ENCODE measurements at places on chromosomes 7 and 10.

DNA sequence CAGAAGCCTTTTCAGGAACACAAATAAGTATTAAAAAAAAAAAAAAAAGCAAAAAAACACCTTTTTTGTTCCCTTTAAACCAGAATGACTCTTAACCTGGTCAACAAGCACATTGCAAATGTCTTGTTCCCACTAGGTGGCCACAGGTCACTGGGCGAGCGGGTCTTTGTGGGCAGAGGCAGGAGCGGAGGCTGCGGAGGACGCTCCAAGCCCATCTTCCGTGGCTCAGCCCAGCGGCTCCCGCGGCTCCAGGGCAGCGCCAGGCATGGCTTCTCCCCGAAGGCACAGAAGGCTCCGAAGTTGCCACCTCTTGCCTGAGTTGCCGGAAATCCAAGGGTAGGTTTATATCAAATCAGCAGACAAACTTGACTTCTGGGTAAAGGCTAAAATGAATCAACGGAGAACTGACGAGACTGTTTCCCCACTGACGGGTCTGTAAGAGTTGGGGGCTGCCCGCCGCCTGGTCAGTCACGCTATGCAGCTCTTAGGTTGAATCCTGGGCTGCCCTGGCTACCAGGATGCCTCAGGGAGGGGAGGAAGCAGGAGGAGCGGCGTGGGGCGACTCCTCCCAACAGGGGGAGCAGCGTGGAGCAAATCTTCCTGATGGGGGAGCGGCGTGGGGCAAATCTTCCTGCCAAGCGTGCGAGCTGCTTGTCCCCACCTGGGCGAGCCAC lies 144.5 kb downstream of the PTPRN2 start:
- no peak for DNase-seq

- no peak for DNase-seq
Observed at GRCh38 chr7:134836447-134836846, 57.0 kb downstream of the CALD1 start.

- no peak for DNase-seq
Observed at GRCh38 chr10:1193561-1193960, 137.4 kb downstream of the WDR37 start.

- no peak for DNase-seq
Observed at GRCh38 chr7:86558680-86559501, 84.8 kb upstream of the GRM3 start.

DNA sequence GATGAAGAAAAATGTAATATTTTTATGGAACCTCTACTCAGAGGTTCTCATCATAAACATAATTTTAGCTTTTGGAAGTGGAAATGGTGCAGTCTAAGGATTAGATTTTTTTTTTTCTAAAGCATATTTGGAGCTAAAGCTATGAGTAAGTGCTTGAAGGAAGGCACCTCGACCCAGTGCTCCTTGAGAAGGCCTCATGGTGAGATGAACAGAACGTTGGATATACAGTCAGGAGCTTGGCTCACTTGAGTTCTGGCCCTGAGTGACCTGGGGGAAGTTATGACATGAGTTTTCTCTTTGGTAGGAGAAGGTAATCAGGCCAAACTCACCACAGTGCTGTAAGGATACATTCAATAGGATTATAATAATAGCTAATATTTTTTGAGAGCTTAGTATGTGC lies 163.3 kb downstream of the JCAD start:
- no peak for DNase-seq

GRCh38 chr10:90418869-90419652 lies 438.8 kb downstream of the HTR7 start:
- no peak for DNase-seq

GRCh38 chr7:91569728-91570457 lies 305.7 kb downstream of the FZD1 start:
- DNase-seq = peak; percentile 71

GRCh38 chr7:24883622-24884013 lies 96.4 kb downstream of the OSBPL3 start:
- no peak for DNase-seq

- no peak for DNase-seq
Observed at GRCh38 chr10:130727766-130728490, 583.6 kb downstream of the TCERG1L start.
